Activated CD4-positive, alpha-beta T cell treated with anti-CD3 and anti-CD28 coated beads for 24 hours (primary cell): ENCODE measurements at places on chromosomes 11 and 22.

GRCh38 chr11:65040520-65040846 is 527 bp upstream of the SAC3D1 start:
- no peak for DNase-seq

GRCh38 chr11:134905928-134906327 is 493.9 kb upstream of the B3GAT1 start:
- DNase-seq: no peak

DNA sequence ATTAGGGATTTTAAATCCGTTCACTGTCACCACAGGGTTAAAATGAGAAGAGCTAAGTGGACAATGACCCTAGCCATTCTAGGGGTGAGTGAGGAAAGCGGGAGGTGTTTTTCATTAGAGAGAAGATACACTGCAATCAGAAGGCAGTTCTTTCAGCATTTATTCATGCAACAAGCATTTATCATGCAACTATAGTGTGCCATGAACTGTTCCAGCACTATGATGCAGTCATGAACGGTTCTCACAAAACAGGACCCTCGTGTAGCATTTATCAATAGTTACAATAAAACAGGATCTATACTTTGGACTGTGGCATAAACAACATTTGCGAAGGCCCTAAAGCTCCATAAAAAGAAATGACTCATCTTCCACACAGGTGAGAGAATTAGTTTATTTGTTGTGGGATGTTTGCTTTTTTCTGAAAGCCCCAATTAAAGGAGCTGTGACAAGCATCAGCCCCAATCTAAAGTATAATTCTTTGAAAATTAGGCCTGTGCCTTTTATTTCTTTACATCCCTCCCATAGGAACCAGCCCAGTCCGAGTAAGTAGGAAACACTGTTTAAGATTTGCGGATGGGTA is 51.5 kb downstream of the PAMR1 start:
- DNase-seq: no peak

GRCh38 chr11:134037046-134037908 is 31.6 kb upstream of the JAM3 start:
- peak; percentile 46 for DNase-seq

GRCh38 chr11:108338750-108339149 is 115.9 kb downstream of the ATM start:
- no peak for DNase-seq

GRCh38 chr22:34781681-34782080 is 284.3 kb upstream of the ISX start:
- no peak for DNase-seq

DNA sequence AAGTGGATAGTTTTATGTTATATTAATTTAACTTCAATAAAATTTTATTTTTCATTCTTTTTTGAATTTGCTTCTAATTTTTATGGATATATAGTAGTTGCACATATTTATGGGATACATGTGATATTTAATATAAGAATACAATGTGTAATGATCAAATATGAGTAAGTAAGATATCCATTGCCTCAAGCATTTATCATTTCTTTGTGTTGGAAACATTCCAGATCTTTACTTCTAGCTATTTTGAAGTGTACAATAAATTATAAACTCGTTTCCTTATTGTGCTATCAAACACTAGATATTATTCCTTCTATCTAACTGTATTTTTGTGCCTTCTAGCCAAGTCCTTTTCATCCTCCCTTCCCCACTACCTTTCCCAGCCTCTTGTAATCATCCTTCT is 17.0 kb downstream of the EXPH5 start:
- DNase-seq: no peak

- DNase-seq: no peak
Observed at GRCh38 chr11:12625438-12626071, 48.7 kb upstream of the TEAD1 start.
